ENCODE measurements at places on chromosomes 1 and 21.

GRCh38 chr21:14313300-14313699, 69.6 kb downstream of the HSPA13 start:
- no peak for DNase-seq

DNA sequence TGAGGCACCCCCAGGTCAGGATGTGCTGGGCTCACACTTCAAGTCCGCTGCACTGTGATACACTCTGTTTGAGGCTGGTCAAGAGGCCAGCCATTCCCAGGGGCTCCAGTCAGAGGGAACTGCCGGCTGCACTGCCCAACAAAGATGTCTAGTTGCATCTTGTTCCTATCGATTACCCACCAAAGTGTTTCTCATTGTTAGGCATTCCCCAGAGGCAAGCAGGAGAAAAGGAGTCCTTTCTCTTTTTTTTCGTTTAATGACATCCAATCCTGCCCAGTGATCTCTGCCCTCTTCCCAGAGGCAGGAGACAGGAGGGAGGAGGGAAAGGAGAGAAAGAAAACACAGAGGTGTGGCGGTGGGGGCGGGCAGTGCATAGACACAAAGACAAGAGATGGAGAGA, 150.4 kb downstream of the OMA1 start:
- no peak for DNase-seq

DNA sequence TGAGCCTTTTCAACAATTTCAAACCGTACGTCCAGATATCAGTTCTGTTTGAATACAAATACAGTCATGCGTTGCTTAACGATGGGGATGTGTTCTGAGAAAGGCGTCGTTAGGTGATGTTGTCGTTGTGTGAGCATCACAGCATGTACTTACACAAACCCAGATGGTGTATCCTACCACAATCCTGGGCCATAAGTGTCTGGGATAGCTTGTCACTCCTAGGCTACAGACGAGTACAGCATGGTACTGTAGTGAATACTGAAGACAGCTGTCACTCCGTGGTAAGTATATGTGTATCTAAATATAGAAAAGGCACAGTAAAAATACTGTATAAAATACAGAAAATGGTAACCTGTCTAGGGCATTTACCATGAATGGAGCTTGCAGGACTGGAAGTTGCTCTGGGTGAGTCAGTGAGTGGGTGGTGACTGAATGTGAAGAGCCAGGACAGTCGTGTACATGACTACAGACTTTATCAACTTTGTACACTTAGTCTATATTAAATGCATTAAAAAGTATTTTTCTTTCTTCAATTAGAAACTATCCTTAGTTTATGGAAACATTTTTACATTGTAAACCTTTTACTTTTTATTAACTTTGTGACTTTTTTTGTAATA, 10.5 kb upstream of the OR2W3 start:
- DNase-seq = no peak

GRCh38 chr1:80056179-80056578, 1049.6 kb upstream of the ADGRL4 start:
- DNase-seq = no peak

- DNase-seq = no peak
These were observed 197.5 kb upstream of the C8B start for GRCh38 chr1:57163325-57163724.

- DNase-seq = no peak
These were observed 216.8 kb downstream of the KAZN start for GRCh38 chr1:14815175-14815877.

- no peak for DNase-seq
These were observed 11.6 kb downstream of the IVNS1ABP start for GRCh38 chr1:185305419-185305818.

DNA sequence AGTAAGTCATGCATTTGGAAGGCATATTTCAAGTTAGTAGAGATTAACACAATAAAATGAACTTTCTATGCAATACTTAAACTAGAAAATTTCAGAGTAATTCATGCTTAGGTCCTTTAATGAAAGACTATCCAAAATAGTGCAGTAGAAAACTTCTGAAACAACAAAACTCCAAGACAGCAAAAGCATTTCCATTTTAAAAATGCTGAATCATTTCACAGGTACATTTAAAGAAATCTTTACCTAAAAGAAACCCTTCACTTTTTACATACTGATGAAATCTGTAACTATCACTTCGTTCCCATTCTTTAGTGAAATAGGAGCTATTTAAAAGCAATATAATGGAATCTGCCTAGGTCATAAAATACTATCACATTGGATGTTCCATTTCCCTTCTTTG, 17.5 kb downstream of the CSDE1 start:
- DNase-seq = no peak

- no peak for DNase-seq
These were observed 3.5 kb downstream of the FMO2 start for GRCh38 chr1:171188388-171189266.

DNA sequence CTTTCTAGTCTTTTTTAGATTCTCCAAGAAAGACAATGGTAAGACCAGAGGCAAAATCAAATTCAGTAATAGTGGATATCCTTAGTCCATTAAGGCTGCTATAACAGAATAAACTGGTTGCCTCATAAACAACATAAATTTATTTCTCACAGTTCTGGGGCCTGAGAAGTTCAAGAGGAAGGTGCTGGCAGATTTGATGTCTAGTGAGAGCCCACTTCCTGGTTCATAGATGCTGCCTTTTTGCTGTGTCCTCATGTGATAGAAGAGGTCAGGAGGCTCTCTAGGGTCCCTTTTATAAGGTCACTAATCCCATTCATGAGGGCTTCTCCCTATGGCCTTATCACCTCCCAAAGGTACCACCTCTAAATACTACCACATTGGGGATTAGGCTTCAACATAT, 31.5 kb upstream of the BTG3 start:
- no peak for DNase-seq

DNA sequence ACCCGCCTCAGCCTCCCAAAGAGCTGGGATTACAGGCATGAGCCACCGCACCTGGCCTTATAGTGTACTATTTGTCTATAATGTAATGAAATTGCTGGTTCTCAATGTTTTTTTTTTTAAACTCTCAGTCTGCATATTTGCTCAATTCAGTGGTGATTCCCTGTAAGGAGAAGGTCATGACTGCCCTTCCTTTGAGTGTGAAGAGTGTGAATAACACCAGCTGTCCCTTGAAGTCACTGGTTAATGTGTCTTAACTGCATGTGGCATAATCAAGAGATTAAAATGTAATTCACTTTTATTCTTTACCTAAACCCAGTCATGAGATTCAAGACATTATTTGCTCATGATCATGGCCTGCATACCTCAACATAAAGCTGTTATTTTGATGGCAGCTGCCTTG, 30.5 kb downstream of the MTF2 start:
- no peak for DNase-seq

- DNase-seq = peak; percentile 79
These were observed 101.5 kb downstream of the CASZ1 start for GRCh38 chr1:10694633-10695627.

GRCh38 chr1:3743421-3743820, 8.8 kb upstream of the CCDC27 start:
- DNase-seq = no peak

DNA sequence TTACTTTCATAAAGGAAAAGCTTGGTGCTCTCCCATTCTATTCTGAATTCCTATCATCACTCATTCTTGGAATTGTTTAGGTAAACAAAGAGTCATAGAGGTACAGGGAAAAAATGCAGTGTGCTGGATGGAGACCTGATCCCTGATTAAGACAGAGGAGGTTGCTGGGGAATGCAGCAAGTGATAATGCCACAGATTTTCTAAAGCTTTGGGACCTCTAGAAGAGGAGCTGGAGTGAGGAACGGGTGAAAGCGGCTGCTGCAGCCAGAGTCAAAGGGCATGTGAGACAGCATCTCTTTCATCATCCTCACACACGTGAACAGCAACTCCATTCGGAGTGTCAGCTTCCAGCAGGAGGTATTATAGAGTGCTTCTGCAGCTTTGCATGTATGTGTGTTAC, 54.9 kb upstream of the DIPK1A start:
- DNase-seq = no peak

DNA sequence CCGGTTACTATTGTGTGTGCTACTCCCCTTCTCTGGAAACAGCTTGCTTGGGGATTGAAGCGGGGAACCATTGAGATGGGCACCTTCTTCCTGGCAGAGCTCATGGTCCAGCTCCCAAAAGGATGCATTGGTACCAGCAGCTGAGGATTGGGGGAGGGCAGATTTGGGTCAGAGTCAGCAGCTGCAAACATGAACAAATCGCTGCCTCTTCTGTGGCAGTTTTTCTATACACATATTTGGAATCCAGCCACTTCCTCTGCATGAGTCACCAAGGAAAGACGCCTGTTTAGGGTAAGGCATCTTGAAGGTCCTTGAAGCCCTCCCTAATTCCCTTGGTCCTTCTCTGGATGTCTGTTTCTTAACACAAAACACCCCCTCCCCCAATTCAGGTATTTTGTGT, 104.7 kb downstream of the DAB1 start:
- DNase-seq = no peak

- no peak for DNase-seq
These were observed 142.5 kb downstream of the PIGK start for GRCh38 chr1:77076759-77077158.

- DNase-seq = no peak
These were observed 56.7 kb downstream of the OVGP1 start for GRCh38 chr1:111370871-111371270.

- no peak for DNase-seq
These were observed 105.4 kb downstream of the PTPN14 start for GRCh38 chr1:214445831-214446614.

DNA sequence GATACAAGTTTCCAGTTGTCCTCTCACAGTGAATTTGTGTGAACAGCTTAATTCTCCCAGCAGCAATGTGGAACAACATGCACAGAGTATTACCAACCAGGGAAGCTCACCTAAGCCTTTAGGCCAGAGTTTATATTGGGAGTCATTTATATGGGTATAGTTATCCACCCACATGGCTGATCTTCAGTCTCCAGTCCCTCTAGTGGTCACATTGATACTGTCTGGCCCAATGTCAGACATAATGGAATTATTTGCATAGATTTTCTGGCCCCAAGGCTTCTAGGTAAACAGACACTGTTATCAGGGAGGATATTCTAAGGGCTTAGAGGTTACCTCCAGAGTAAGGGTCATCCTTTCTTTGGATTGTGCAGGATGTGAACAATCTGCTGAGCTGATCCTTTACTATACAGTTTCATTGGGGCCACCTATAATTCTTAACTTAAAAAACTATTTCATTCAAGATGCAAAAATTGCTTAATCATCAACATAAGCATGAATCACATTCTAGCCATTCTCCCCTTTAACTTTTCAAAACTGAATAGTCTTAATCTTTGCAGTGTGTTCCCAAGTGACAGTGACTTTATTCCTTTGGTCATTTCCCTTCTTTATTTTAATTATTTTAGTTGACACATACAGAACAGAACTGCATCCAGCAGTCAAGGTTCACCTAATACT, 210.9 kb downstream of the LTN1 start:
- DNase-seq = no peak

DNA sequence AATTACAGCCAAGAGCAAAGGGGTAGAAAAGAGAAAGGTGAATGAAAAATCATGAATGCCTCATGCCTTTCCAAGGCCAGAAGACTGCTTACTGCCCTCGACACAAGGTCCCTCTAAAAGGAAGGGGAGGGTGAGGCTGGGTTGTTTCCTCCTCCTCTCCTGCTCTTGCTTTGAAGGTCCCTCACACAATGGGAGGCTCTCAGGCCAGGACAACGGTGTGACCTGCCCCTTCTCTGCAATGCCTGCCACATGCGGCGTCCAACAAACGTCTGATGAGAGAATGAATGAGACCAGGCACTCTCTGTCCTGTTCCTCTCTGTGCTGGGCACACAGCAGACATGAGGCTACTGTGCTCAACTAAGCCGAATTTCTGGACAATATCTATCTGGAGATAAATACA, 51.3 kb downstream of the SSBP3 start:
- DNase-seq = no peak

DNA sequence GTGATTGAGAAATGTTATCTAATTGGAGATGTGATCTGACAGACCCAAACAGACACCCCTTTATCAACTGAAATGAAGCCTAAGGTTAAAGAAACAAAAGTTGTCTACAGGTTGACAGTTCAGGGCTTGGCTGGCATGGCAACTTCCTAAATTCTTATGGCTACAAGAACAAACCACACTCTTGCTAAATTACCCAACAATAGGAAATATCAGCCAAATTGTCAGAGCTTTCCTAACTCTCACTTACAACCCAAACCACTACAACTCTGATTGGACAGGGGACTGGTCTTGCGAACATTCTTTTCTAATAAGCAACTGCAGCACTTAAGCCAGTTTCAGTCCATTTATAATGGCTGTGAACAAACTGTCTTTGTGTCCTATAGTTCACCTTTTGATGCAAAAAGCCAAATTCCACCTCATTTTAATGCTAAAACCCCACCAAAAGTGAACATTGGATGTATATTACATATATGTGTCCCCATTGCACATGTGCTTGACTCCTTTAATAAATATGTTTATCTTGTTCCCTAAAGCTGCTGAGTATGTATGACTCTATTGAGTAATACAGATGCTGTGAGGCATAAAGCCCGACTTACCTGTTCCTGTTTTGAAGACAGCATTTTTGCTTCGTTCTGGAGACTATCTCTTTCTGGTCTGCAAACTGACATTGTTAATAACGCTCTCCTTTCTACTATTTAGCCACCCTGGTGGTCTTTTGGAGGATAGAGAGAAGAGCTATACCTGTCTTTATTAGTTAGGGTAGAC, 101.3 kb upstream of the HMCN1 start:
- DNase-seq = no peak

All from activated T-cell treated with anti-CD3 and anti-CD28 coated beads, Interleukin-2, amount 50 U/mL, for 1 hour (primary cell).